ENCODE measurements at places on chromosomes 6 and 20. TPM values are rescaled to one million over a fixed set of nuclear protein-coding genes. Genes with fewer than 3 reads are reported as not detected.

Gene SYCP2L
- total RNA-seq: not detected

Gene CLPSL1
- not detected for total RNA-seq

Gene DLL1
- 12.3 TPM for total RNA-seq

Gene OOEP
- total RNA-seq: 0.87 TPM

Gene PPP1R3G
- total RNA-seq: 0.11 TPM

Gene ZC2HC1B
- total RNA-seq: not detected

DNA sequence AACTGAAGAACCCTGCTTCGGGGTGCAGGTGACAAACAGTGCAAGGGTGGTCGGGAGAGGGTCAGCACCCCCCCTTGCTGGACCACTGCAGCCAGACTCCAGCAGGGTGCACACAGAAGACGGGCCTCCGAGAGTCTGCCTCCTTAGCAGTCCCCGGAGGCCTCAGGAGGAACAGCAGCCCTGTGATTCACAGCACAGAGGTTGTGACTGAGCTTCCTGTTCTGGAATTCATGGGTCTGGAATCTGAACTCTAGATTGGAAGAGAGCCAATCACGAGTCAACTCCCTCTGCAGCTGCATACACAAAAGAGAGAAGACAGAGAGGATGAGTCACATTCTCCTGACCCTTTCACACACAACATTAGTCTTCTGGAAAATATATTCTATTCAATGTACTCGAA is 249.0 kb upstream of the OPRM1 start:
- no peaks in the 10 kb centered on the region for H3K4me1 ChIP-seq
- H3K27ac ChIP-seq: no peak overlapping the region
- no peak for DNase-seq
- H3K36me3 ChIP-seq: no peaks in the 10 kb centered on the region
- no peaks in the 10 kb centered on the region for H3K27me3 ChIP-seq

DNA sequence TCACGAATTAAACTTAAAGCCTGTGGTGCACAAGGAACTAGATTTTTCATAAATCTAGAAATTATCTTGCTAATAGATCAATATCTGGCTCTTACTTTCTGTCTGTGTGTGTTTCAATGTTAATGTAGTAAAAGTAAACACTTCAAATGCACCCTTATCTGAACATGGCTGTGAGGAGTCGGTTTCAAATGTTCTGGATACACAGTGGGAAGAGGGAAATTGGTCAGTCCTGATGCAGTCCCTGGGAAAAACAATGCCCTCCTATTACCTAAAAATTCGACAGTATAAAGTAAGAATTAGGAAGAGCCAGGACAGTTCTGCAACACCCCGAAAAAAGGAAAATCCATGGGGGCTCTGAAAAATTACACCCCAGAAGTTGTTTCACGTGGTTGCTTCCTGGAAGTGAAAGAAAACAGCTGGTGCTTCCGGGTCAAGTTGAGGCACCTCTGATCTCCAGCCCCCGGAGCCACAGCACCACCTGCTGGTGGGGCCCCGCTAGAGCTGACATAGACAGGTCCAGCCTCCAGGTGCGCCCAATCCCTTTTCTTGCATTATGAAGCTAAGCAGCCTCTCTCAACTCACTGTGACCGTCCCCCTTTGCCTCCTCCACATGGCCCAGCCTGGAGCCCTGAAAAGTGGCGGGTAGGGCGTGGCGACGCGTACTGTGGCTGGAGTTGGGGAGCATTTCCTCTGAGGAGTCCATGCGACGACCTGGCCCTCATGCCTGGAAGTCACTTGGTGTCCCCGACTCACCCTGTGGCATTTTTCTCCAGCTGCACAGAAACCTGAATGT is 8.3 kb downstream of the SEMG2 start:
- peaks cover 20% of the 10 kb centered on the region for H3K27me3 ChIP-seq
- no peaks in the 10 kb centered on the region for H3K36me3 ChIP-seq
- H3K4me1 ChIP-seq: no peaks in the 10 kb centered on the region
- H3K27ac ChIP-seq: no peak overlapping the region
- peak; percentile 60 for DNase-seq

DNA sequence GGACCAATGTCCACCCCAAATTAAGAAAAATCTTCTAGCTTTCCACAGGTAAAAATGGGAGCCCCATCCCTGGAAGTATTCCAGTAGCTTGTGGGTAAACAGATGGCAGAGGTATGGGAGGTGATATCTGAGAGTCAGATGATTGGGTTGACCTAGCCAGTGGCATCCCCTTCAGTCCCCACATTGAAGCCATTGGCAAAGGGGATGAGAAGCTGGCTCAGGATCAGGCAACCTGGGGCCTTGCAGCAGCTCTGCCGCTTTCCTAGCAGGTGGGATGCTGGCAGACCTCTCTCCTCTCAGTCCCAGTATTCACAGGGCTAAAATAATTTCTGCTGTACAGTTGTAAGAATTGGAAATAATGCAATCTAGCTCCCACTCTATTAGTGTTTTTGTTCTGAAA is 108.9 kb upstream of the KCNG1 start:
- peaks cover 10% of the 10 kb centered on the region for H3K4me1 ChIP-seq
- H3K27ac ChIP-seq: no peak overlapping the region
- no peaks in the 10 kb centered on the region for H3K36me3 ChIP-seq
- H3K4me3 ChIP-seq: no peak overlapping the region

GRCh38 chr6:105359419-105360370 is 43.2 kb downstream of the PREP start:
- H3K4me3 ChIP-seq: no peak overlapping the region
- DNase-seq: no peak
- peaks cover 11% of the 10 kb centered on the region for H3K4me1 ChIP-seq
- H3K27me3 ChIP-seq: no peaks in the 10 kb centered on the region
- H3K27ac ChIP-seq: no peak overlapping the region

DNA sequence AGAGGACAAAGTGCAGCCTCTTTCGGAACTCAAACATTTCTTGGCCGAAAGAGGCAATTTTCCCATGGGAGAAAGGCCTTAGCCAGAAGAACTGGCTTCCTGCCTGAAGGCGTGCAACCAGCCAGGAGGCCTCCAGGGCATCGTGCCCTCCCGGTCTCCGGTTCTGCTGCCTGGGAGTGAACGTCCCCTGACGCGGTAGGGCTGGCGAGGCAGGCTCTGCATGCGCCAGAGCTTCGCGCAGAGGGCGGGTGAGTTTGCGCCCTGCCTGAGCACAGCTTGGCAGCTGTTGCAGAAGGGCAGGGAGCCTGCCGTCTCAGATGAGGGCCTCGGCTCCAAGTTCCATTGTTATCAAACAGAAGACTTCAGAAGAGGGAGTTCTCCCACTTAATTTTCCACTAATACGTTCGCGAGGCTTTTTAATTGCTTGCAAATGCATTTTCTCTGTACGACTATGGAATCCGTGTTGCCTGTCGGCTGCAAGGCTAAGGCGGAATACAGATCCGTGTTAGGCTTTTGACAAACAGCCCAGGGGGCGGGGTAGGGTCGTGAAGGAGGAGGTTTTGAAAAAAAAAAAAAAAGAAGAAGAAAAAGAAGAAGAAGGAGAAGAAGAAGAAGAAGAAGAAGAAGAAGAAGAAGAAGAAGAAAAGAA is 5.5 kb upstream of the TFAP2D start:
- peaks cover 2% of the 10 kb centered on the region for H3K36me3 ChIP-seq
- H3K4me3 ChIP-seq: no peak overlapping the region
- peaks cover 2% of the 10 kb centered on the region for H3K4me1 ChIP-seq
- H3K27ac ChIP-seq: no peak overlapping the region
- no peak for DNase-seq

DNA sequence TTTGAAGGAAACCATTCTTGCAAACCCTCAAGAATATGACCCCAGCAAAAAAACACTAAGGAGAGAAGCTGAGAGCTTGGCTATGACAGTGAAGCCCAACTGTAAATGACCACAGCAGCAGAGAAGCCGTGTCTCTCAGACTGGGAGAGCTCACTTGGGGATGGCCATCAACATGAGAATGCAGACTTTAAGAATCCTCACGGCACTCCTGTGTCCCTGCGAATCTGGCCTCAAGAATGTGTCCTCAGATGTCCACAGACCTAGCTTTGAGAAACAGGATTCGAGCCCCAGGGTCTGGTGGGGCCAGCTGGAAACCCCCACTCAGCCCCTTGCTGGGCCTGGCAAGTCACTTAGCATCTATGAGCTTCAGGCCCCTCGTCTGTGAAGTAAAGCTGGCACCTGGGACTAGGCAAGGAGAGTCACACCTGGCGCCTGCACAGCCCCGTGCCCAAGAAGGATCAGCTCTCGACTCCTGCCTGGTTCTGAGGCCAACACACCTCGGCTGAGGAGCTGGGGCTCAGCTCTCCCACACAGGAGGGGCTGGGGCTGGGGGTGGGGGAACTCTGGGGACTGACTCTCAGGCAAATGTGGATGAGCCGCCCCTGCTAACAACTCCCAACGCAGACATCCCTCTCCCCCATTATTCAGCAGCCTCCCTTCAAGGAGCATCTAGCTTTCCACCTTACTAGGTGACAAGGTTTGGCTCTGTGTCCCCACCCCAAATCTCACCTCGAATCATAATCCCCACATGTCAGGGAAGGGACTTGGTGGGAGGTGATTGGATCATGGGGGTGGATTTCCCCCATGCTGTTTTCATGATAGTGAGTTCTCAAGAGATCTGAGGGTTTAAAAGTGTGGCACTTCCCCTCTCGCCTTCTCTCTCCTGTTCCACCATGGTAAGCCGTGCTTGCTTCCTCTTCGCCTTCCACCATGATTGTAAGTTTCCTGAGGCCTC is 97.7 kb downstream of the GRM4 start:
- no peak overlapping the region for H3K4me3 ChIP-seq
- peaks cover 9% of the 10 kb centered on the region for H3K4me1 ChIP-seq
- H3K27me3 ChIP-seq: peaks cover 17% of the 10 kb centered on the region
- H3K36me3 ChIP-seq: no peaks in the 10 kb centered on the region
- no peak for DNase-seq
- H3K27ac ChIP-seq: no peak overlapping the region

- no peaks in the 10 kb centered on the region for H3K36me3 ChIP-seq
- H3K4me3 ChIP-seq: no peak overlapping the region
- DNase-seq: no peak
- H3K4me1 ChIP-seq: no peaks in the 10 kb centered on the region
Observed at GRCh38 chr6:4318321-4318720, 182.9 kb upstream of the ECI2 start.

GRCh38 chr20:9218531-9218961 is 149.7 kb downstream of the PLCB4 start:
- H3K4me1 ChIP-seq: no peaks in the 10 kb centered on the region
- H3K4me3 ChIP-seq: no peak overlapping the region
- no peak overlapping the region for H3K27ac ChIP-seq
- no peak for DNase-seq
- H3K36me3 ChIP-seq: no peaks in the 10 kb centered on the region

GRCh38 chr20:63525971-63526370 is 5.4 kb downstream of the PPDPF start:
- peaks cover 30% of the 10 kb centered on the region for H3K36me3 ChIP-seq
- H3K4me1 ChIP-seq: peaks cover 4% of the 10 kb centered on the region
- no peak overlapping the region for H3K27ac ChIP-seq
- no peak for DNase-seq

DNA sequence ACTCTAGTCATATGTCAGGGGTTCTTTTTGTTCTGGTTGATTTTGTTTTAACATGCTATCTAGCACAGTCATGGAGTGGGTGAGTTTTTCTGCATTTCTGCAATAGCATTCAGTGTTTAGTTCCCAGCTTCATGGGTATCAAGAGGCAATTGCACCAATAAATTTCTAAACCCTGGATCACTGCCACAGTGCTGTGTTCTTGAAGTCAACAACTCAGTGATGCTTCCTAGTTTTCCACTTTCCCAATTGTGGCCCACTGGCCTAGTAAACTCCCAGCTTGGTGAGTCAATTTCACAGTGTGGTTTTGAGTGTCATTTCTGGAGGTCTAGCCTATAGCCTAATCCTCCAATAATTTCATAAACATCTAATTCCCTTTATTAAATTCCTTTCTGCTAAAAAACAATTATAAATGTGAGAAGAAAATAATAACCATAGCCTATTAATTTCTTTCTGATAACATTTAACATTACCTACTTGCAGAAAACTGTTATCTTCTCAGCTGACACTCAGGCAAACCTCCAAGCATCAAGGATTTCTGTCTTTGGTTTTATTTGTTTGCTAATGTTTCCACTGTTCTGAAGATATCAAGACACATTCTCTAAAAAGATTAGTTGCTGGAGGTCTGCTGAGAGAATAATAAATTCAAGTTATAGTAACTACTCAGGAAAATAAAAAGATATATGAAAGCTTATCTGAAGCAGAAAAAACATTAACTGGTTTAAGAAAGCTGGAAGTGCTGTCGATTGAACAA is 89.9 kb downstream of the PDE7B start:
- no peak overlapping the region for H3K27ac ChIP-seq
- H3K27me3 ChIP-seq: no peaks in the 10 kb centered on the region
- no peak overlapping the region for H3K4me3 ChIP-seq
- DNase-seq: no peak
- H3K36me3 ChIP-seq: no peaks in the 10 kb centered on the region

GRCh38 chr20:11305406-11305805 is 612.3 kb upstream of the BTBD3 start:
- DNase-seq: no peak
- no peaks in the 10 kb centered on the region for H3K4me1 ChIP-seq
- no peak overlapping the region for H3K4me3 ChIP-seq
- no peaks in the 10 kb centered on the region for H3K36me3 ChIP-seq
- H3K27ac ChIP-seq: no peak overlapping the region
- no peaks in the 10 kb centered on the region for H3K27me3 ChIP-seq

- DNase-seq: no peak
- no peaks in the 10 kb centered on the region for H3K4me1 ChIP-seq
- no peaks in the 10 kb centered on the region for H3K36me3 ChIP-seq
- H3K4me3 ChIP-seq: no peak overlapping the region
- no peak overlapping the region for H3K27ac ChIP-seq
- no peaks in the 10 kb centered on the region for H3K27me3 ChIP-seq
Observed at GRCh38 chr6:67870321-67870720, 764.8 kb upstream of the ADGRB3 start.

- peaks cover 53% of the 10 kb centered on the region for H3K36me3 ChIP-seq
- H3K27me3 ChIP-seq: no peaks in the 10 kb centered on the region
- H3K27ac ChIP-seq: no peak overlapping the region
- H3K4me3 ChIP-seq: no peak overlapping the region
- H3K4me1 ChIP-seq: peaks cover 39% of the 10 kb centered on the region
Observed at GRCh38 chr6:89797317-89797716, 22.3 kb downstream of the MDN1 start.

DNA sequence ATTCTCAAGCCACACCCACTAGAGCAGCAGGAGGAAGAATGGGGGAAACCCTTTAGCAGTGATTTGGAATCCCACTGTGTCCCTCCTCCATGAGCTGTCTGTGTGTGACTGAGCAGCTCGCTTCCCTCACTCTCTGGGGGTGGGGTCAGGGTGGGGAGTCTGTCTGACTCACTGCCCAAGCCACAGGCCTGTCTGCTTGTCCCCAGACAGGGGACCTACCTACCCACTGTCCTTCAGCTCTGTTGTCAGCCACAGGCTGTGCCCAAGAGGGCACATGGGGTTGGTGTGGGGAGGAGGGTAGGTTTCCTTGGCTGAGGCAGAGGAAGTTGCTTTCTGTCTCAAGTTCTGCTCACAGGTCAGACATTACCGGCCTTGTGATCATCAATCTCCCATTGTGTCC is 127.0 kb downstream of the MAFB start:
- H3K36me3 ChIP-seq: no peaks in the 10 kb centered on the region
- DNase-seq: no peak
- no peaks in the 10 kb centered on the region for H3K4me1 ChIP-seq
- H3K4me3 ChIP-seq: no peak overlapping the region
